ENCODE measurements at places on chromosomes 16 and 17.

GRCh38 chr17:70190959-70191805 lies 21.9 kb downstream of the KCNJ2 start:
- no peak for DNase-seq

GRCh38 chr17:42270170-42270535 lies 6.0 kb downstream of the STAT5B start:
- DNase-seq, result no peak

GRCh38 chr16:51310159-51310558 lies 159.1 kb upstream of the SALL1 start:
- DNase-seq, result no peak

DNA sequence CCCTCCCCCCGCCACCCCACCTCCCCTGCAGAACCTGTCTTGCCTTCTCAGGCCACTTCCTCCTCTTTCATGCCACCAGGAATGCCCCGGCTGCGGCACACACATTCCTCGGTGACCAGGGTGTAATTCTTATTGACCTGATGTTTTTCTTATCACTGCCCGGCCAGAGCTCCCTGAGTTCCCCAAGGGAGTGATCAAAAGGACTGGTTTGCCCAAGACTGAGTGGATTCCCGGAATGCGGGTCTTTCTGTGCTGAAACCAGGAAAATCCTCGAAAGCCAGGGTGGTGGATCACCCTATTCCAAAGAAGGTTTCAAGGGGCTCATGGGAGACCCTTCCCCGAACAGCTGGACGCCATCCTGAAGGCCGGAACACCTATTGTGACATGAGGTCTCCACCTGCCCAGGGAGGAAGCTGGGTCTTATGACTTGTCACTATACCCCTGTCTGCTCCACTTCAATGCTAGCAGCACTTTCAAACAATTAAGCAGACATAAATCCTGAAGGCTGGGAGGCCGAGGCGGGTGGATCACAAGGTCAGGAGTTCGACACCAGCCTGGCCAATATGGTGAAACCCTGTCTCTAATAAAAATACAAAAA lies 53.0 kb upstream of the RPL38 start:
- DNase-seq, result no peak

- DNase-seq, result no peak
Measured at GRCh38 chr16:13913374-13914292, 6.3 kb upstream of the ERCC4 start.

- DNase-seq, result no peak
Measured at GRCh38 chr17:5877948-5878347, 192.2 kb upstream of the WSCD1 start.

Measured in HepG2 (cell line).